ENCODE measurements at places on chromosomes 5 and 9.

GRCh38 chr9:81684635-81685034 is 4.7 kb downstream of the TLE1 start:
- no peak for DNase-seq

DNA sequence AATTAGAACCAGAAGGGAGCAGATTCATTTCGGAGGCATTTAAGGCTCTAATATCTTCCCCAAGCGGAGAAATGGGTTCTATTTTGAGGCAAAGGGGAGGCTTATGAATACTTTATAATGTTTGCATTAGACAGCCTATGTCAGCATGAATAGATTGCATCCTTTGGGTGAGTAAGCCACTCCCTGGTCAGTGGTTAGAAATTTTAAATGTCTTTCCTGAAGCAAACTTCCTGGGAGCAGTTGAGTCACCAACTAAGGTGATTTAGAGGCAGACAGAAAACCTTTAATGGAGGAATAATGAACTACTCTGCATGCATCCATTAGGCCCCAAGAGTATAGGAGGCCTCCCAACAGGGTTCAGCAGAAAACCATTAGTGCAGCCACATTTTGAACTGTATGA is 204.9 kb downstream of the ELAVL2 start:
- no peak for DNase-seq

DNA sequence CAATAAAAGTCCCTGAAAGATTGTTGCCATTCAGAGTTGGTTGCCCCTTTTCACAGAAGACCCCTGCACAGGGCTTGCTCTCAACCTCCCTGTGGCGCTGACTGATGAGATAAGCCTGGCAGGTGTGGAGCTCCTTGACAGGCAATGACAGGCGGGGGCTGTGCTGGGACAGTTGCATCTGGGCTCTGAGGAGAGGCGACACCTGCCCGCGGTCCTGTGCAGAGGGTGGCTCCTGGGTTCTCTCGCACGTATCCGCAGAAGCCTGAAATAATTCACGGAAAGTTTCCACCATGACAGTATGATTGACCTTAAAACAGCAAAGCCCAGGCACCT is 19.8 kb upstream of the EXOC3 start:
- DNase-seq, result no peak

DNA sequence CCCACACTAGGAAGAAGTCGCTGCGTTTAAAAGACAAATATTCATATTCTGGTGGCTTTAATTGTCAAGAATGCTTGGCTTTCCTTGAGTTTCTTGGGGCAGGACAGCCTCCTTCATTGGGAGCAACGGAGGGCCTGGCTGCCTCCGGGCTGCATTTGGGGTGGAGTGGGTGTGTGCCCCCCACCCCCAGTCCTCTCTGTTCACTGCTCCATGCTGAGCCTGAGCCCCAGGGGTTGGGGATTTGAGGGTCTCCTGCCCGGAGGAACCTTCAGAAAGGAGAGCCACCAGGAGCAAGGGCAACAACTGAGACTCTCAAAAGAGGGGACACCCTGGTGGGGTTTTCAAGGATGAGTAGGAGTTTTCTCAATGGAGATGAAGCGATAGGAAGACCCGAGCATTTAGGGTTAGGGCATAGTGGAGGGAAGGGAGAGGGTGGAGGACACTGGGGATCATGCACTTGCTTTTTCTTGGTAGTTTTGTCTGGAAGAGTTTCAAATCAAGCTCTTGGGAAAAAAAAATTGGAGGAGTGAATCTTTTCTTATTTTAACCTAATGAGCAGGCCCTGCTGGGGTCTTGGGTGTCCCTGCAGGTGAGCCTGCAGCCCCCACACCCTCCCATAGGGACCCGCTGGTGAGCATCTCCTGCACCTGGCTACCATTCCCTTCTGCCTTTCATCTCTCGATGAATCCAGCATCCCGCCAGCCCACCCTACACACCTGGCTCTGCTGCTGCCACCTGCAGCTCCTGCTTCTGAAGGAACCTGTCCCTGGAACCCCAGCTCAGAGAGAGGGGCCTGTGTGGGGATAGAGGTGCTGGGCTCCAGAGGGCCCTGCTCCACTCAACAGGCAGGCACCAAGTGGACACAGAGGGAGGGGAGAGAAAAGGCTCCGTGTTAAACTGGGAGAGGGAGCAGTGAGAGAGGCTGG is 4.1 kb downstream of the SLC6A19 start:
- DNase-seq, result no peak

- no peak for DNase-seq
Observed at GRCh38 chr9:4983601-4984165, 1.4 kb upstream of the JAK2 start.

DNA sequence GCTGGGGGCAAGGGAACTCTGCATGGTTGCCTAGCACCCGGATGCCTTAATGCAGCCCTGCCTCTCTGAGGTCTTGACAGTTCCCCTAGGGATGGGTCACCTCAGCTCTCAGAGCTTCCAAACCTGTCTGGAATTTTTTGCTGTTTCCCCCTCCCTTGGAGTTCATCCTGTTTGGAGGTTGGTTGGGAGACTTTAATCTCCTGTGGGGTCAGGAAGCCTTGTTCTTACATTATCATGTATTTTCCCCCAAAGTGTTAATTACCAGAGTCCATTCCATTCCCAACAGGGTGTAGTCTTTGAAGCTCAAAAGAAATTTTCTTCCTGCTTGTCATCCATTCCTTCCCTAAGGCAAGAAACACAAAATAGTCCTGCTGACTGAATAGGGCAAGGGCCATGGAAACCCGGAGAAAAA is 150.3 kb upstream of the SPRY4 start:
- DNase-seq, result no peak

- DNase-seq, result no peak
Observed at GRCh38 chr5:171617817-171618591, 167.6 kb upstream of the SMIM23 start.

DNA sequence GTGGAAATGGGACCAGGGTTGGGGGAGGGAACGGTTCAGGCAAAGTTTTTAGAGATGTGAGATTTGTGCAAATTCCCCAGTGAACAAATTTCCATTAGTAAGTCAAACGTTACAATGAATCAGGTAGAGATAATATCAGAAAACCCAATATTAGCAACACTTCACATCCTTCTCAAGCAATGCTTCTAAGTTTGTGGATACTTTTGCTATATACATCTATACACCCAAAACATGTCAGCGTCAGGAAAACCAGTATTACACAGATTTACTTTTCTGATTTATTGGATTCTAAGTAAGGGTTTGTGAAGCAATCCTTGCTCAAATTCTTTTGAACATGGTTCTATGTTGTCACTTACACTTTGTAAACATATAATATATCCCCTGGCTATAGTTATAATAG is 6.5 kb downstream of the ALDH1A1 start:
- no peak for DNase-seq

DNA sequence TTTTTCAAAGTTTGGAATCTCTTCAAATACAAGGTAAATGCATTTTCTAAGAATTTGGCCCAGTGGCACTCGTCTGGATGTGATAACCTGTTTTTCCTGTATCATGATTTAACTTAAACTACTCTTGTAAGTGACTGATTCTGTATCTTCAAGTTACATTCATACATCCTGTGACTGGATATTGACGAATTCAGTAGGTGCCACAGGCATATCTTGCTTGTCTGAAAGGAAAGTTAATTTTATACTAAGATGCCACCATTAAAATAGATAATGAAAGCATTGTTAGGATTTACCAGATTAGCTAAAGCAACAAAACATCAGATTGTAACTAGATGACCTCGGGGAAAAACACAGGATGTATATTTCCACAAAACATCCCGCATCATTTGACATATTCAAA is 175.3 kb upstream of the ZNF608 start:
- DNase-seq, result no peak

DNA sequence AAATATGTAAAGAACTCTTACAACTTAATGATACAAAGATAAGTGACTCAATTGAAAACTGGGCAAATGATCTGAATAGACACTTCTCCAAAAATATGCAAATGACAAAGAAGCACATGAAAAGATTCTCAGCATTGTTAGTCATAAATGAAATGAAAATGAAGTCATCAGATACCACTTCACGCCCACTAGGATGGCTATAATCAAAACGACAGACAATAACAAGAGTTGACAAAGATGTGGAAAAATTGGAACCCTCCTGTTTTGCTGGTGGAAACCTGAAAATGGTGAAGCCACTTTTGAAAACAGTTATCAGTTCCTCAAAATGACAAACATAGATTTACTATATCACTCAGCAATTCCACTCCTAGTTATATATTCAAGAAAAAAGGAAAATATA is 7.9 kb upstream of the SYK start:
- DNase-seq, result no peak

DNA sequence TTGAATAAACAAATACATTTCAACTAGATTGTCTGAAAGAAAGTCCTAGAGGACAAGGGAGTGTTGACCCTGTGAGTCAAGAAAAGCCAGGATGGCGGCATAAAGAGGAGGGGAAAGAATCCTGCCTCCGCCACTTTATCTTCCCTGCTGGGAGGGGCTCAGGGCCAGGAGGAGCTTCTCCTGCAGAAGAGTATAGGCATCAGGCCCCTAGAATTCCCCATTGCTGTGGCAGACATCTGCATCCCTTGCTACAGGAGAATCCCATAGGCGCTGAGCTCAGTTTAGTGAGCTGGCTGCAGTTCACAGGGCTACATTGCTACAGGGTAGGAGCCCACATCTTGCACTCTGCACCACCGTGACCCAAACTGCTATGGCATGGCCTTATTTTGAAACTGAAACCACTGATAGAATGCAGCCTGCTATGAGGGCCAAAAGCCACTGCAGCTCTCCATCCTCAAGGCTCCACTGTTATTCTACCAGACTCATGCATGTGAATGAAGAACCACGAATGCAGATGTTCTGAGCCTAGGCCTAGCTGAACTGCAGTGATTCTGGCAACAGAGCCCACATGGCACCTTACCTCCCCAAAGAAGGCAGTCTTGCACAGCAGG is 941.4 kb upstream of the CTNND2 start:
- no peak for DNase-seq

DNA sequence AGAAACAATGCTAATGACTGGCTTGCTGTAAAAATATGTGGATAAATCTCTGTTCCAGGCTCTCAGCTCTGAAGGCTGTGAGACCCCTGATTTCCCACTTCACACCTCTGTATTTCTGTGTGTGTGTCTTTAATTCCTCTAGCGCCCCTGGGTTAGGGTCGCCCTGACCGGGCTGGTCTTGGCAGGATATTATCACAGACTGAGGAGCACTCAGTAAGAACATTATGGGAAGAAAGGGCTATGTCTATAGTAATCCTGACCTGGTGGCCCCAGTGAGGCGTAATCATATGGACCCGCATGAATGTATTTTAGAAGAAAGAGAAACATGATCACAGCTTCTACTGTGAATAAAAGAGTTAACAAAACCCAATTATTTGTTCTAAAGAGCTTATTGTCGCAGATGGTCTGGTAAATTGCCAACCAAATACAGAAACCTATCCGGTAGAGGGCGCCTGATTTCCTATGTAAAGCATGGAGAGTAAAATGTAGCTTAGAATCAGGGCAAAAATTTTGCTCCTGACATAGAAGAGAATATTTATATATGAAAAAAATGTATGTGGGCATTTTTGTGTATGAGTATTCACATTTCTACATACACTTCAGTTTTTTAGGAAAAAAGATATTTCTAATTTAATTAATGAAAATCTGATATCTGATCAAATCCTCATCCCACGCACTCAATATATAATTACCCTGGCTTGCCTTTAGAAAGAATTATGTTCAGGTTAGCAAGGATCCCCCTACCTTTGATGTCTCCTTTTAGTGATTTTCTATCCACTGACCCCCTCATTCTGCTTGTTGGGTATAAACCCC is 5.8 kb upstream of the IFNA1 start:
- DNase-seq, result peak; percentile 43

- DNase-seq, result no peak
Observed at GRCh38 chr9:131473891-131474290, 28.8 kb upstream of the POMT1 start.

DNA sequence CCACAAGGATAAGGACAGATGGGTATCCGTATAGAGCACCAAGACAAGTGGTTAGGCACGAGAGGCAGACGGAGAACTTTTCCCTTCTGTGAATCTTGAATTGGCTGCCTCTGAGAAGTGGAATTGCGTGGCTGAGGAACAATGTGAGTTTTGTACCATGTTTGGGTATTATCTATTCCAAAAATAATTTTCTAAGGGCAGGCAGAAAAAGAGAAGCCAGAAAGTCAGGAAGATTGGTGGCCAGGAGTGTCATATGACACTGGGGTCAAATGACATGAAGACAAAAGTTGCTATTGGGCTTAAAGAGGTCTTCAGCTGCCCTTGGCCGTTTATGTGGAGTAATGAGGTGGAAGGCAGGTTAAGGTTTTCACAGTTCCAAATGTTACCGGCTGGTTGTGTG is 14.5 kb downstream of the HABP4 start:
- no peak for DNase-seq

DNA sequence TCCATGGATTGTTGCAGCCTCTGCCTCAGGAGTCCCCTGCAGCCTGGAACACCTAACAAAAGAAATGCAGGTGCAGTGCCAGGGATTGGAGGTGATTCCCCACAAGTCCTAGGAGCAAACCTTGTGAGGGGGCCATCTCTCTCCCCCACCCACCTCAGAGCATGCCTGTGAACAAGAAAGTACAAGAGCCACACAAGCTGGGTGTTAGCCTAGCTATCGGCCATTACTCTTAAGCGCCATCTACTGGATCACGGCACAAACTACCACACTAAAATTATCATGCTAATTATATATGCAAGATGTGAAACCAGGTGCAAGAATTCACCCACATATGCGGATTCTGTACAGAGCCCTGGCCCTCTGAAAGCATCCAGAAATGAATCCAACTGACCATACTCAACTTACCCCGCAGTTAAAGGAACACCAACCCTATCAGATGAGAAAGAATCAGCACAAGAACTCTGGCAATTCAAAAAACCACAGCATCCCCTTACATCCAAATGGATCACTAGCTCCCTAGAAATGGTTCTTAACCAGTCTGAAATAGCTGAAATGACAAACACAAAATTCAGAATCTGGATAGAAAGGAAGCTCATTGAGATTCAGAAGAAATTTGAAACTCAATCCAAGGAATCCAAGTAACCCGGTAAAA is 16.5 kb upstream of the PRSS3 start:
- peak; percentile 71 for DNase-seq

- DNase-seq, result peak; percentile 61
Observed at GRCh38 chr5:111703662-111704061, 53.3 kb downstream of the NREP start.
